Stimulated activated CD8-positive, alpha-beta memory T cell treated with anti-CD3 and anti-CD28 coated beads, Interleukin-4, amount 100 ng/mL, for 4 hours (primary cell): ENCODE measurements at places on chromosomes 7 and 10.

- no peak for DNase-seq
These were observed 204.5 kb upstream of the CDCA7L start for GRCh38 chr7:22150221-22150620.

GRCh38 chr7:26723129-26723528 lies 141.3 kb downstream of the SKAP2 start:
- no peak for DNase-seq

- no peak for DNase-seq
These were observed 9.0 kb upstream of the TMEM273 start for GRCh38 chr10:49197171-49197570.

DNA sequence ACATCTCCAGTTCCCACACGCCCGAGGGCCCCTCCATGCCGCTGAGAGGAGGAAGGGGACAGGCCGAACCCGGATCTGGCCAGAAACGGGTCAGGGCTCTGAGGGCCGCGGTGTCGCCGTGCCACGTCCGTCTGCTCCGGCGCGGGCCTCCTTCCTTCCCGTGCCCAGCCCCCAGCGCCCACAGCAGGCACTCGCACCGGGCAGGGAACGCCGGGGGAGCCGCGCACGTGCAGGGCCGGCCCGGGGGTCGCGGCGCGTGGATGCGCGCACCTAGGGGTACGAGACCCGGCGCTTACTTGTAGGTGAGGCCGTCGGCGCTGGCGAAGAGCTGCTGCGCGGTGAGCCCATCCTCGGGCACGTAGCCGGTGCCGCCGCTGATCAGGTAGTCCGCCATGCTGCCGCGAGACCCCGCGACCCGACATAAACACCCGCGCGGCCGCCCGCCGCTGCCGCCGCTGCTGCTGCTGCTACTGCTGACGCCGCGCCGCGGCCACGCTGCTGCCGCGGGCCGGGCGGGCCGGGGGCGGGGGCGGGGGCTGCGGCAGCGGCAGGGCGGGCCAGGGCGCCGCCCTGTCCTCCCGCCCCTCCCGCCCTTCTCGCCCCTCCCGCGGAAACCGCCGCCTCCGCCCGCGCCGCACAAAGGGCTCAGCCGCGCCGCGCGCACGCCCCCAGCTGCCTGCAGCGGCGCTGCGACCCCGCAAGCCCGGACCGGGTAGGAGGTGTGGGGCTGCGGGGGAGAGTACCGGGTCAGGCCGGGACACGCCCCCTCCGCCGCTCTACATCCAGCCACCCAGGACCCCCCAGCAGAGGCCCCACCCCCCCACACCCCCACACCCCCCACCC lies 4.1 kb downstream of the IMPDH1 start:
- no peak for DNase-seq
